Ureter (tissue), 1 donor: ENCODE measurements at places on chromosomes 16 and 17. TPM values are rescaled to one million over a fixed set of nuclear protein-coding genes. Genes with fewer than 3 reads are reported as not detected.

Gene CPHXL2
- not detected for total RNA-seq

Gene TANGO6
- 26.6 TPM for total RNA-seq

Gene NOS2
- 0.23 TPM for total RNA-seq

Gene DNAH9
- total RNA-seq, result 1.7 TPM

GRCh38 chr16:67242138-67242730 is 5.0 kb downstream of the FHOD1 start:
- no peak for DNase-seq

- no peak for DNase-seq
These were observed 25.3 kb upstream of the PRM1 start for GRCh38 chr16:11306381-11306780.

DNA sequence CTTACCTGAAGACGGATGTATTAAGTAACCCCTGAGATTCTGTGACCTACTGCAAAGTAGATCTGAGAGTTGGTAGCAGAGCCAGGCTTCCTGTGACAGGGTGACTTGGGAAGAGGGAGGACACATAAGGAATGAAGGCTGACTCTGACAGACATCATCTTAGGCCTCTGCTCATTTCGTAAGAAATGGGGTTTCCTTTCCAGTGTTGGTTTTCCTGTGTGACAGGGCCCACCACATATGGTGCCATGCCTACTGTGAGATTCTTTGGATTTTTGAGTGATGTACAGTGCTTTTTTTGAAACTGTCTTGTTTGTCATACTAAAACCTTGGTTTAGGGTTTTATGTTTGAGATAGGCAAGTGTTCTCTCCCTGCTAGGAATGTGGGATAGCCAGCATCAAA is 12.7 kb downstream of the LIG3 start:
- DNase-seq, result no peak

- DNase-seq, result no peak
These were observed 2066.7 kb downstream of the TP53TG3F start for GRCh38 chr16:35525979-35526590.

DNA sequence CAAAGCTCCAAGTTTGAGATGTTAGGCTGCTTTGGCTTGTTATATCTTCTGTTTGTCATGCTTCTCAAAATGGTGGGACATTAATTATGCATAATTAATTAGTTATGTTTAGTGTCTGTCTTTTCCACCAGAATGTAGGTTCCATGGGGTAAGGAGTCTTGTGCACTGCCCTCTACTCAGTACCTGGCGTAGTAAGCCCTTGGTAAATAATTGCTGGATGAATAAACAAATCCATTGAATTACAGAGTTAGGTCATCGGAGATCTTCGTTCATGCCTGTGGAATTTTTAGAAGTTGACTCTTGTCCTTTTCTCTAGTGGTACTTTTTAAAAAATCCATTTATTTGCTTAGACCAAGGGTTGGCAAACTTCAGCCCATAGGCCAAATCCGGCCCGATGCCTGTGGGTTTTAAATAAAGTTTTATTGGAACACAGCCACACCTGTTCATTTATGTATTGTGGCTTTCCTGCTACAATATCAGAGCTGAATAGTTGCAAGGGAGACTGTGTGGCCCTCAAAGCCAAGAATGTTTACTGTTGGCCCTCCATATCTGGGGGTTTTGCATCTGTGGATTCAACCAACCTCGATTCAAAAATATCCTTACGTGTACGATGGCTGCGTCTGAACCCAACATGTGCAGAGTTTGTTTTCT is 524.8 kb upstream of the EEF2KMT start:
- no peak for DNase-seq

GRCh38 chr17:79683365-79683764 is 47.4 kb upstream of the ENPP7 start:
- DNase-seq, result no peak

DNA sequence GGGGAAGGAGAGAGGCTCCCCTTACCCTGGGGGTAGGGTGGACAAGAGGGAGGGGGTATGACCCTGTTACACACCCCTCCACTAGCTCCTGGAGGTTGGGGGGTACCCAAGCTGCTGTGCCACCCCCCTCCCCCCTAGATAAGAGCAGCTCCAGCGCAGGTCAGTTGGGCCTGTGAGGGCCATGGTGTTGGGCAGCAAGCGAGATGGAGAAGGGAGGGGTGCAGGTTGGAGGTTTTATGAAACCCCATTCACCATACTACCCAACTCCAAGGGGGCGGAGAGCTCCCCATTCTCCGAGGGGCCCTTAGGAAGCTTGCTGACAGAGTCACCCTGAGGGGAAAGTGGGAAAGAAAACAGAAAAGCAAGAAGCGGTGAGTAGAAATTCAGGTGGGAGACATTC is 1.7 kb upstream of the SOX15 start:
- no peak for DNase-seq

DNA sequence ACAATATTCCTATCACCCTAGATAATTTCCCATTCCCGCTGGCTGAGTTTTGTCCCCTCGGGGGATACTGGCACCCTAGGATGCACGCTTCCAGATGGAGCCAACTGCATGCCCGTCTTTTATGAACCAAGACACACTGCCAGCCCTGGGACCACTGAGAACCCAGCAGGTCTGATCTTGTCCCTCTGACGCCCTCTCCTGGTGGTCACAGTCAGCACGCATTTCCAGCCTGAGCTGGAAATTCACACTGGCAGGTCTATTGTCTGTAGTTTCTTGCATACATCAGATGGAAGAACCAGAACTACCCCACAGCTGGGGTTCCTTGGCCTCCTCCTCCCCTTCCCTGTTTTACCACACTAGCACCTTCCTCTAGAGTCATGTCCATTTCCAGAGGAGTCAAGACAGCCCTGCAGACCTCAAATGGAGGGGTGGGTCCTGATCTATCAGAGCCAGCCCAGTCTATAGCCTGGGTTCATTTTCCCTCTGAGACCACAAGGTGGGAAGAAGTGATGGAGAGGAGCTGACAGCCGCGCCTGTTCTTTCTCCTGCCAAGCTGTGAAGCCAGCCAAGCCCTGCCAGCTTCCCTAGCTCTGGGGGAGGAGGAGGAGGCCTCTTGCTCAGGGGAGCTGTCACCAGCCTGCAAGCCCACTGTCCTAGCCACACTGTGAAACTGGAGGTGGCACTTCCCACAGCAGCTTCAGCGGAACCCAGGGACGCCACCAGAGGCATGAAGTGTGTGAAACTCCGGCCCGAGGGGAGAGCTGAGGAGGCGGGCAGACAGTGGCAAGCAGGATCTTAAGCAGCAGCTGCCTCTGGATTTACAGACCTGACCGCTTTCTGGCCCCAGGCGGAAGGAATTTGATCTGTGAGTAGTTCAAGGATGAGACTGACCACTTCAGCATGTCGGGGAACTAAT is 29.3 kb downstream of the MXRA7 start:
- DNase-seq, result peak; percentile 79

GRCh38 chr17:74245145-74245831 is 28.7 kb upstream of the DNAI2 start:
- DNase-seq, result no peak

GRCh38 chr17:57400648-57401047 is 144.3 kb downstream of the MSI2 start:
- no peak for DNase-seq

- DNase-seq, result peak; percentile 44
These were observed 56.0 kb downstream of the TNFRSF13B start for GRCh38 chr17:16915752-16916556.

GRCh38 chr16:73610160-73610559 is 562.2 kb upstream of the ZFHX3 start:
- no peak for DNase-seq

GRCh38 chr16:3115561-3115960 is 3.2 kb downstream of the ZNF205 start:
- no peak for DNase-seq

GRCh38 chr17:39125143-39125875 is 26.1 kb downstream of the PLXDC1 start:
- DNase-seq, result no peak

GRCh38 chr16:15993541-15993940 is 44.1 kb downstream of the ABCC1 start:
- no peak for DNase-seq

DNA sequence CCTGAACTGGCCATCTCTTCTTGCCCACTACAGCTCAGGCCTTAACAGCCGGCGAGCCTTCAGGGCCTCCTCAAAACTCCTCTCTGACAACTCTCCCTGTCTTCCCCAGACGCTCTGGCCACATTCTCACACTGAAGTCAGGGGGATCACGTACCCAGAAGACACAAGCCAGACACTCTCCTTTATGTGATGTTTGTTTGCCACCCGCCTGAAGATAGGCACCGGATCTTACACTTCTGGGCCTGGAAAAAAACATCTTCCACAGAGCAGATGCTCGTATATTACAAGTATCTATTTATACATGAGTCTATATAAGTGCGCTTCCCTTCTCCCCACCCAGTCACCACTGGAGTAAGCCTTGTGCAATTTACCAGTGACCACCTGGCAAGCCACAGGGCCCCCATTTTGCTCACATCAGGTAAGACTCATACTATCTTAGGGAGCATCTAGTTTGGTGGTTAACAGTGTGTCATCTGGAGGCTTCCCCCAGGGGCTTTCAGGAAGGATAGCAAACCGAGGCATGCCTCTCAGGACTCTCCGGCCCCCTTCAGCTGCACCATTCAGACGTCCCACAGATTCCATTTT is 349.4 kb downstream of the SOX9 start:
- DNase-seq, result no peak

DNA sequence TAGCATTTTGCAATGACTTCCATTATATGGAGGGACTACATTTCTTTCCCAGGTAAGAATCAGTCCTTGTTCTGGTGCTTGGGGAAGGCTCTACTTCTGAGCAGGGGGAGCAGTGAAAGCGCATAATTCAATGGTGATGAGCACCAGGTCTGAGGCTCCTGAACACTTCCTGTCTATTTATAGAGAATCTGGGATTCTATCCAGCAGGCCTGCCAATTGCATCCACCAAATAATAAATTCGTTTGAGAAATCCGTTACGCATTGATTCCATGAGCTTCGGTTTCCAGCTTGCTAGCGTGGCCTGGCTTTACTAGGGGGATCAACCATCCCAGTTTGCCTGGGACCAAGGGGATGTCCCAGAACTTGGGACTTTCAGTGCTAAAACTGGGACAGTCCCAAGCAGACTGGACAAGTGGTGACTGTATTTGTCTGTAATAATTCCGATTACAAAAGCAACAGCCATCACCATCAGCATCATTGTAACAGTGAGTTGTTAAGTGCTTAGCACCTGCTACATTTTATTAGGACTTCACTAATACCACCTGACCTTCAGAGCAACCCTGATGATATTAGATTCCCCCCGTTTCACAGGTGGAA is 349.9 kb downstream of the MAF start:
- no peak for DNase-seq

DNA sequence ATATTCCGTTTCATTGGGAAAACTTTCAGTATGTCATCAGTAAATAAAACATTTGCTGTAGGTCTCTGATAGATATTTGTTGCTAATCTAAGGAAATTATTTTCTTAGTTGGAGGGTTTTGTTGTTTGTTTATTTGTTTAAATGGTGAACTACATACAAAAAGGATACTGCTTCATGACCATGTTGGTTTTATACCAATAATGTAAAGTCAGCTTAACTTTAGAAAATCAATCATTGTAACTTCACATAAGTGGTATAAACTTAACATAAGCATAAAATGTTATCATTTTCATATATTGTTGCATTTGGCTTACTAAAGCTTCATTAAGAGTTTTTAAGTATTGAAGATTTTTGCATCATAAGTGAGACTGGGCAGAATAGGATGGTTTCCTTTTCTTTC is 57.9 kb downstream of the NSRP1 start:
- no peak for DNase-seq

DNA sequence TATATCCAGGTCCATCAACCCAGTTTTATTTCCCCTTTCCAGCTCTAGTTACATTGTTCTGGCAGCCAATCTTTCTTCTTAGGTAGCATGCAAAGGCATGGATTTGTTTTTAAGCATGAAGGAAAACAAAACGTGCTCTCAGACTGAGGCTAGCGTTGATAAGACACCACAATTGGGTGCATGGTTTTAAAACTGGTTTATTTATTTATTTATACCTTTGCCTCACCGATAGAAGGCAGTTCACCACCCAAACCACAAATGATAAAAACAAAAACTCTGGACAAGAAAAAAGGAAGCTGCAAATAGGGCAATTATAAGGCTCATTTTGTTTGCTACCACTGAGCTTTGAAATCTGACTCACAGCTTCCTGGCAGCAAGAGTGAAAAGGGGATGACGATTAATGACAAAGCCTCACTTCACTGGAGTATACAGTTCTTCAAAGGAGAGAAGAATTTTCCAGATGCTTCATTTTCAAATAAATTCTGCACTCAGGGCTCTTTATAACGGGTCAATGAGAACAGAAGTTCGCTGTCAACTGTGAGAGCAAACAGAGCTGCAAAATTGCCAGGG is 278.4 kb upstream of the IRX5 start:
- no peak for DNase-seq
